ENCODE measurements at places on chromosomes 6 and 20. TPM values are rescaled to one million over a fixed set of nuclear protein-coding genes. Genes with fewer than 3 reads are reported as not detected.
A peak's percentile ranks its signal among the peaks of the same experiment; 100 is the strongest.

GRCh38 chr20:51389543-51390264 is 152.8 kb downstream of the NFATC2 start:
- H3K36me3 ChIP-seq = no peaks in the 10 kb centered on the region
- H3K4me1 ChIP-seq = peaks cover 14% of the 10 kb centered on the region
- DNase-seq = no peak

DNA sequence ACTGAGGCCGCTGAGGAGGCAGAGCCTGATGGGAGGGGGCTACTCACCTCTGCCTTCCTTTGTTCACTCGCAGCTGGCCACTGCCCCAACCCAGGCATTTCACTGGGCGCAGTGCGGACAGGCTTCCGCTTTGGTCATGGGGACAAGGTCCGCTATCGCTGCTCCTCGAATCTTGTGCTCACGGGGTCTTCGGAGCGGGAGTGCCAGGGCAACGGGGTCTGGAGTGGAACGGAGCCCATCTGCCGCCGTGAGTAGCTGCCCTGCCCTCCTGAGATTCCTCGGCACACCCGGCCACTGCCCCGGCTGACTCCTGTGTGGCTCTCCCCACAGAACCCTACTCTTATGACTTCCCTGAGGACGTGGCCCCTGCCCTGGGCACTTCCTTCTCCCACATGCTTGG is 6.0 kb downstream of the C2 start:
- H3K4me3 ChIP-seq = no peak overlapping the region
- no peaks in the 10 kb centered on the region for H3K36me3 ChIP-seq
- no peak for DNase-seq
- no peaks in the 10 kb centered on the region for H3K4me1 ChIP-seq
- no peaks in the 10 kb centered on the region for H3K27me3 ChIP-seq

Gene CNKSR3
- total RNA-seq = not detected

DNA sequence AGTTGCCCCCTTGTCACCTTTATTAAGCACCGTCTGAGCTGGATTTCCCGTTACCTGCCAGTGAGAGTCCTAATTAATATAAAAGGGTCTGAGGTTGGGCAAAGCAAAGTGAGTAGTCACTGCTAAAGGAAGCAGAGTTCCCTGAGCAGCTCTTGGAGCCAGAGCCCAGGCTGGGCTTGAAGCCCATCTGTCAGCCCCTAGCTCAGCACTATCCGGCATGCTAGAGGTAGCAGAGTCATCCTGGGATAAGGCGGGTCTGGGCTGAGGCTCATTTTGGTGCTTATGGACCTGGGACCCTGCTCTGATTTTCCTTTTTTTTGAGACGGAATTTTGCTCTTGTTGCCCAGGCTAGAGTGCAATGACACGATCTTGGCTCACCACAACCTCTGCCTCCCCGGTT is 46.2 kb downstream of the ADNP start:
- H3K36me3 ChIP-seq = no peaks in the 10 kb centered on the region
- no peaks in the 10 kb centered on the region for H3K4me1 ChIP-seq
- no peak for DNase-seq
- H3K27ac ChIP-seq = no peak overlapping the region
- no peak overlapping the region for H3K4me3 ChIP-seq

DNA sequence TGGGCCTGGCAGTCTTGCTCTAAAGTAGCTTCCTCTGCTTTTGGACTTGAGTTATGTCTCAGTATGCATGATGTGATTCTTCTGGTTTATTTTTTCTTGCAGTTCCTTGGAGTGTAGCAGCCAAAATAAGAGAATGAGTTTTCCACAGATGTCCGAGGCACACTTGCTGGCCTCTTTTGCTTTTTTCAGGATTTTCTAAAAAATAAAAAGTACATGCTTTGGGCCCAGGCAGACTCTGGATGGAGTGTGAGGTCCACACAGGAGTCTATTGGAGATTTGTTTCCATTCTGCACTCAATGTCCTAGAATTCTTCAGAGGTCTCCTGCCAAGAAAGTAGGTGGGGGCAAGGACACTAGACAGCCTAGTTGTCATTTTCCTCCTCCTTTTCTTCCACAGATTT is 477.6 kb downstream of the EPM2A start:
- no peak overlapping the region for H3K4me3 ChIP-seq
- H3K27ac ChIP-seq = no peak overlapping the region
- no peaks in the 10 kb centered on the region for H3K4me1 ChIP-seq
- no peak for DNase-seq
- H3K36me3 ChIP-seq = no peaks in the 10 kb centered on the region

GRCh38 chr20:35134880-35135279 is 12.3 kb downstream of the EDEM2 start:
- H3K27ac ChIP-seq = no peak overlapping the region
- no peaks in the 10 kb centered on the region for H3K4me1 ChIP-seq
- DNase-seq = no peak
- H3K4me3 ChIP-seq = no peak overlapping the region
- peaks cover 80% of the 10 kb centered on the region for H3K36me3 ChIP-seq
- H3K27me3 ChIP-seq = no peaks in the 10 kb centered on the region

Gene PRKN
- 6.2 TPM for total RNA-seq

DNA sequence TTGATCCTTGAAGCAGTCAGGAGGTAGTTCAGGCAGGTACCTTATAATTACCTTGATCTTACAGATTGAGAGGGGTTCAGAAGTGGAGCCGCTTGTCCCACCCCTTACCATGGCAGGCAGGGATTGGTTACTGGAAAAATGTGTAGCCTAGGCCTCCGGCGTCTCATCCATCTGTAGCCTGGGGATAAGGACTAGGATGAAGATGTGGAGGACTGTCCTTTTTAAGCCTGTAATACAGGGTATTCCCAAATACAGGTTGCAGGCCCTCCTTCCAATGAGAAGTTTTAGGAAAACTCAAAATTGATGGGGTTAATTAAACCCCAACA is 2.8 kb downstream of the HMGA1 start:
- peaks cover 30% of the 10 kb centered on the region for H3K4me1 ChIP-seq
- H3K27me3 ChIP-seq = no peaks in the 10 kb centered on the region
- no peak overlapping the region for H3K4me3 ChIP-seq
- H3K36me3 ChIP-seq = no peaks in the 10 kb centered on the region
- H3K27ac ChIP-seq = no peak overlapping the region
- DNase-seq = no peak

Gene DEFB123
- not detected for total RNA-seq

GRCh38 chr20:45098103-45098773 is 2.7 kb downstream of the KCNS1 start:
- H3K4me3 ChIP-seq = peak overlapping the region; percentile 33
- peaks cover 20% of the 10 kb centered on the region for H3K27me3 ChIP-seq

Gene RAD21L1
- not detected for total RNA-seq

- no peaks in the 10 kb centered on the region for H3K36me3 ChIP-seq
- no peak overlapping the region for H3K4me3 ChIP-seq
- no peak overlapping the region for H3K27ac ChIP-seq
- H3K4me1 ChIP-seq = no peaks in the 10 kb centered on the region
- no peaks in the 10 kb centered on the region for H3K27me3 ChIP-seq
- DNase-seq = no peak
Measured at GRCh38 chr6:100968949-100969348, 87.8 kb upstream of the ASCC3 start.

Gene NTSR1
- total RNA-seq = not detected

DNA sequence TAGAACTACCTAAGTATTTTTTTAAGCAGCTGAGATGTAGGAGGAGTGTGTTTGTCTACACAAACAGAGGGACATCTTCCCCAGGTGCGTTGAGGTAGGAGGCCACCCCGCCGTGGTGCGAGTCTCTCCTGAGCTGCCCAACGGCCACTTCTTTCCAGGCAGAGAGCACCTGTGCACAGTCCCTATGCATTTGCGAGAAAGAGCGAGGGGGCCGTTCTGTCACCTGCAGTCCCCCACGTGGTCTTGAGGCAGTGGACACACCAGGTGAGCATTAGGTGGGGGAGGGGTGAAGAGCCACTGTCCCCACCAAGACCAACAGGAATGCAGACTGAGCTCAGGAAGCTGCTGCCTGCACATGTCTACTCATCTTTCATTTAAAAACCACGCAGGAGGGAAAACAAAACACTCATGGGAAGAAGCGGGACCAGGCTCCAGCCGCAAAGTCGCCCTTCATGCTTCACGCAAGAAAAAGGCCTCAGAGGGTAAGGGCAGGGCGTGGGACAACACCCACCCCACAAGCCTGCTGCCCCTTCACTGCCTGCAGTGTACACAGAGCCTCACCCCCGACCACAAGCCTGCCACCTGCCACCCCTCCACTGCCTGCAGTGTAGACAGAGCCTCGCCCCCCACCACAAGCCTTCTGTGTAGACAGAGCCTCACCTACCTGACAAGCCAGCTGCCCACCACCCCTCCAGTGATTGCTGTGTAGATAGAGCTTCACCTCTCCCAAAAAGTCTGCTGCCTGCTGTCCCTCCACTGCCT is 142.0 kb downstream of the DLL1 start:
- H3K27me3 ChIP-seq = no peaks in the 10 kb centered on the region
- H3K36me3 ChIP-seq = no peaks in the 10 kb centered on the region

GRCh38 chr6:42084889-42085288 is 34.6 kb downstream of the TAF8 start:
- H3K4me3 ChIP-seq = no peak overlapping the region
- no peak overlapping the region for H3K27ac ChIP-seq
- H3K27me3 ChIP-seq = no peaks in the 10 kb centered on the region
- H3K36me3 ChIP-seq = peaks cover 1% of the 10 kb centered on the region

Gene MAP3K7
- 34.4 TPM for total RNA-seq

DNA sequence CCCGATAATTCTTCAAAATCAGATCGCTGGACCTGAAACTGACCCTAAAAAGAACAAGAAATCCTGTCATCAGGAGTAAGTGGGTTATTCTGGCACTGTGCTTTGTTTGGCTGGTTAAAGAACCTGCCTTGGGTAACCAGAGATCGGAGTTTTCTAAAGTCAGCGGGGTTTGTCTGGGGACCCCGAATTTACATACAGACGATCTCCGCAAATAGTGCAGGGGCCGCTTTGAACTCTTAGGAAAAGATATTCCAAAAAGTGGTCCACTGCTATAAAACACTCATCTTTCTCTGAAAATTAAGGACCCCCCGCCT is 33.0 kb upstream of the BTN3A2 start:
- DNase-seq = no peak
- no peak overlapping the region for H3K4me3 ChIP-seq
- H3K4me1 ChIP-seq = peaks cover 33% of the 10 kb centered on the region
- no peak overlapping the region for H3K27ac ChIP-seq

DNA sequence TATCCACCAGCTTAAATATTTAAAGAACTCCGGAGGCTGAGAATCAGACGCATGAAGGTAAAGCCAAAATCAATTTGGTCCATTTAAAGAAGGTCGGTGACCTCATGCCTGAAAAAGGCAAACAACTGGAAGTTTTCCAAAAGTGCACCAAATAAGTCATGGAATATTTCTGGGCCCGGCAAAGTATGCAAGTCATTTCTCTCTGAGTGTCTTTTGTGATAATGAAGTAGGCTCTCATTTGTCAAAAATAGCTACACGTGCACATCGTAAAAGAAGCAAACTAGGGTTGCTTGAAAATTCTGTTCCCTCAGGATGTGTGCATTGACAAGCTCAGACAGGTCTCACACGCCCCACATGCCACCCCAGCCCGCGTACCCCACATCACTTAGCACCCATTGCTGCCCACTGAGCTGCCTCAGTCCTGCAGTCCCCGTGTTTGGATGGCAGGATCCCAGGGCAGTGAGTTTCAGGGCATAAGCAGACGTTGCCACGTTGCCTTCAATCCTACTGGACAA is 20.5 kb upstream of the PYGB start:
- no peaks in the 10 kb centered on the region for H3K27me3 ChIP-seq
- peaks cover 7% of the 10 kb centered on the region for H3K4me1 ChIP-seq
- no peaks in the 10 kb centered on the region for H3K36me3 ChIP-seq
- H3K27ac ChIP-seq = no peak overlapping the region
- H3K4me3 ChIP-seq = no peak overlapping the region

DNA sequence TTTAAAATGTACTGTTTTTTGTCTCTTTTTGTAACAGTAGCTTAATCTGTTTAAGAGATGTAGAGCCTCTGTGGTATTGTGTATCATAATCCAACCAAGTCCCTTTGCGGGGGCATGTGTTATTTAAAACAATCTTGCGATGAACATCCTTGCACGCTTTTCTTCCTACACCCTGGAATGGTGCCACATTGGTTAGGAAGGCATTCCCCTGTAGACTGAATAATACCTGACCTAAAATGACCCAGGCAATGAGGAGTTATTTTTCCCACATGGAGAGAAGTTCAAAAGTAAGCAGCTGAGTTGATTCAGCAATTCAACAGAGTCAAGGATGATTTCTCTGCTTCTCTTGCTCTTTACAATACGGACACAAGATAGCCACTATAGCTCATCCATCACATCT is 142.0 kb upstream of the PMEPA1 start:
- no peak for DNase-seq
- H3K4me3 ChIP-seq = no peak overlapping the region
- H3K27me3 ChIP-seq = no peaks in the 10 kb centered on the region
- H3K4me1 ChIP-seq = no peaks in the 10 kb centered on the region
- H3K36me3 ChIP-seq = no peaks in the 10 kb centered on the region

GRCh38 chr20:62301111-62301668 is 1.6 kb upstream of the ADRM1 start:
- DNase-seq = no peak
- no peak overlapping the region for H3K4me3 ChIP-seq
- H3K4me1 ChIP-seq = peaks cover 34% of the 10 kb centered on the region
- H3K36me3 ChIP-seq = peaks cover 28% of the 10 kb centered on the region

Gene RAB44
- 0.19 TPM for total RNA-seq

Gene NOTCH4
- total RNA-seq = 10.3 TPM

Gene NHLRC1
- total RNA-seq = 1.0 TPM

Gene ZBTB22
- 39.7 TPM for total RNA-seq

Gene JAG1
- not detected for total RNA-seq

GRCh38 chr6:118755941-118756646 is 104.7 kb upstream of the CEP85L start:
- H3K27me3 ChIP-seq = no peaks in the 10 kb centered on the region
- H3K27ac ChIP-seq = no peak overlapping the region
- no peak for DNase-seq
- no peaks in the 10 kb centered on the region for H3K4me1 ChIP-seq
- H3K4me3 ChIP-seq = no peak overlapping the region

Gene ETV7
- 0.46 TPM for total RNA-seq

DNA sequence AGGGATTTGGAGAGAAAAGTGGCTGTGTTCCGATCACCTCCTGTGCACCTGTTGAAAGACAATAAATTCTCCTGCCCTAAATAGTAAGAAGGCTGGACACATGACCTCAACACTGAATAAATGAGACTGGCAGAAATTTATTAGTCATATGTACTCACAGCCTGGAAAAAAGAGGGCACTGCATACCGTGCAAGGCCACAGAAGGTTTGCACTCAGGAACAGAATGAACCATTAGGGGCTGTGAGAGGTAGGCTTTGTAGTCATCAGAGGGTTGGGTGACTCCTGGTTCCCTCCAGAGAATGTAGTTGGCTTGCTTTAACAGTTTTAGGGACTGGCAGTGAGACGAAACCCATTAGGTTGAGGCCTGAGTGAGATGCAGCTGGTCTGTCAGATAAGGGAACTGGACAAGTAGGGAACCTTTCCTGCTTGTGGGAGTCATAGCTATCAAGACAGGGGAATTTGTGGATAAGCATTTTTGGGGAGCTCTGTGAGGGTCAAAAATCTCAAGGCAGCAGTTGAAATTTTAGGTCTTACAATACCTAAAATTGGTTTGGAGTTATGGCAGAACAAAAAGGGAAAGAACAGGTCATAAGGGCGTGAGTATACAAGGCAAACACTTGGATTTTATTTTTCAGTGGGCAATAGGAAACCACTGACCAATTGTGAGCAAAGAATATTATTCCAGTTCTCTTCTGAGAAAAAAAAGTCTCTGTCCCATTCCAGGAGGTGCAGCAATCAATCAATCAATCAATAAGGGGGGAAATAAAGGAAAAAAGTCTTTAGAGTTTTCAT is 67.9 kb upstream of the BTN3A2 start:
- H3K27ac ChIP-seq = no peak overlapping the region
- no peaks in the 10 kb centered on the region for H3K36me3 ChIP-seq
- H3K4me3 ChIP-seq = no peak overlapping the region
- H3K4me1 ChIP-seq = peaks cover 4% of the 10 kb centered on the region

- DNase-seq = no peak
- no peaks in the 10 kb centered on the region for H3K4me1 ChIP-seq
- H3K4me3 ChIP-seq = no peak overlapping the region
Measured at GRCh38 chr6:111517965-111518364, 34.9 kb upstream of the REV3L start.

Gene CLDN20
- not detected for total RNA-seq
